ENCODE measurements at places on chromosomes 5 and 9.

GRCh38 chr9:93464395-93464794, 11.0 kb upstream of the FAM120AOS start:
- no peak for DNase-seq

GRCh38 chr5:43601454-43602260, 1.3 kb upstream of the NNT start:
- DNase-seq = no peak

DNA sequence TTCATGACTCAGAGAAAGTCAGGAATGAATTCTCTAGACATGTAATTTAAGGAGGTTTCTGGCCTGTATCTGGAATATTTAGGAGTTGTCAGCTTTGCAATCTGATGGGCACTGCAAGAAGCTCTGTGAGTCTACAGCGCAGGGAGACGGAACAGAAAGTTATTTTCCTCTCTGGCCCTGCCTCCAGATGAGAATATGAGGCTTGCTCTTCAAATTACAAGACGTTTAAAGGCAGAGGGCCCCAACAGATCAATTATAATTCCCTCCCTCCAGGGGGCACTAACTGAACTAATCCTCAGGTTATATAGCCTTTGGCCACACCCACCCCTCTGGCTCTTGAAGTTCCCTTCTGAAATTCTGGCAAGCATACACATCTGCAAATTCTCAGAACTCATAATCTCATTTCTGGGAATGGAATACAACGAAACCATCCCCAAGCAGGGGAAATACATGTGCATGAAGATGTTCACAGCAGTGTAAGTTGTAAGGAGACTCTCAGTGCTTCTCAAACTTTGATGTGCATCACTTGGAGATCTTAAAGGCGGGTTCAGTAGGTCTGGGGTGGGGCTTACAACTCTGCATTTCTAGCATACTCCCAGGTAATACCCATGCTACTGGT, 307.6 kb downstream of the CWC27 start:
- peak; percentile 19 for DNase-seq

- DNase-seq = no peak
Measured at GRCh38 chr5:23072179-23072578, 219.0 kb upstream of the CDH12 start.

DNA sequence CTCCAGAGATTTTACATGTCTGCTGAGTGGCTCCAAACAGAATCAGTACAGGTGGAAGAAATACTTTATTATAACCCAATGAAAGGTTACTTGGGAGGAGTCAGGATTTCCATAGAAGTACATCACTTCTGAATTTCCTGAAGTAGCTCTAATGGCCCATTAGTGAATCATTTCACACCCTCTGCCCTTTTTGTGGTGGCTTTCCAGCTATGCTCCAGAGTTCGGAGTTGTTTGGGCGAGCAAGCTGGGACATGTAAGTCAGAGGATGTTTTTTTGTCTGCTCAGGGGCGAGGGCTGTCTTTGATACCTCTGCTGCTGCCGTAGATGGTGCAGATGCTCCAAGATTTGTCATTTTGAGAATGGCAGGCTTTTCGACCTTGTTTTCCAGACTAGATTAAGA, 226.1 kb downstream of the GOLPH3 start:
- DNase-seq = no peak

- no peak for DNase-seq
Measured at GRCh38 chr5:113245427-113246225, 189.2 kb downstream of the TSSK1B start.

DNA sequence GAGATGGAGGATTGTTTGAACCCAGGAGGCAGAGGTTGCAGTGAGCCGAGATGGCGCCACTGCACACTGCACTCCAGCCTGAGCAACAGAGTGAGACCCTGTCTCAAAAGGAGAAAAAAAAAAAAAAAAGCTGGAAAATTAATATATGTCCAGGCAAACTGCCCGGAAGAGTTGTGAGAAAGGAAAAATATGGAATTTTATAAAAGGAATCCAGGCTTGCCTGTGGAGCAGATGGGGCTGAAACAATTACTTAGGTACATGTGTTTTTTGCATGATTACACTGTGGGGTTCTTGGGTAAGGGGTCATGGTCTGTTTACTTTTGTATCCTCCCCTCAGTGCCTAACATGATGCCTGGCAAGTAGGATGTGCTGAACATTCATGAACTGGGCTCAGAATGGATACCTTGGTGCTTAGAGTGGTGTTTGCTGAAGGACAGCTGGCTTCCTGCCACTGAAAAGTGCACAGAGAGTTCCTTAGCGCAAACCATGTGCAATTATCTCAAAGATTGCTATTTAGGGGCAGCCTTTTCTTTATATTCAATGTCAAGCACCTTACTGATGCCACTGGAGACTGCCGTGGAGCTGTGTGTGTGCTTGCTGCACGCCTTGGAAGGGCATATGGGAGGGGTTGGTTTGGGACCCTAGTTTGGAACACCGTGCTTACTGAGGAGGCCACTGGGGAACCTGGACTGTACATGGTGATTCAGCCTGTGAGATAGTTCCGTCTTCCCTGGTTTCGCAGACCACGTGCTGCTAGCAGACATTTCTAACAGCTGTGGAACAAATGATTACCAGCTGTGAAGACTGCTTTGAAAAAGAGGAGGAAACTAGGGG, 78.4 kb downstream of the MAP1B start:
- DNase-seq = no peak
